ENCODE measurements at places on chromosomes 13 and 19. TPM values are rescaled to one million over a fixed set of nuclear protein-coding genes. Genes with fewer than 3 reads are reported as not detected.

Gene CDX2
- polyA plus RNA-seq, result not detected

DNA sequence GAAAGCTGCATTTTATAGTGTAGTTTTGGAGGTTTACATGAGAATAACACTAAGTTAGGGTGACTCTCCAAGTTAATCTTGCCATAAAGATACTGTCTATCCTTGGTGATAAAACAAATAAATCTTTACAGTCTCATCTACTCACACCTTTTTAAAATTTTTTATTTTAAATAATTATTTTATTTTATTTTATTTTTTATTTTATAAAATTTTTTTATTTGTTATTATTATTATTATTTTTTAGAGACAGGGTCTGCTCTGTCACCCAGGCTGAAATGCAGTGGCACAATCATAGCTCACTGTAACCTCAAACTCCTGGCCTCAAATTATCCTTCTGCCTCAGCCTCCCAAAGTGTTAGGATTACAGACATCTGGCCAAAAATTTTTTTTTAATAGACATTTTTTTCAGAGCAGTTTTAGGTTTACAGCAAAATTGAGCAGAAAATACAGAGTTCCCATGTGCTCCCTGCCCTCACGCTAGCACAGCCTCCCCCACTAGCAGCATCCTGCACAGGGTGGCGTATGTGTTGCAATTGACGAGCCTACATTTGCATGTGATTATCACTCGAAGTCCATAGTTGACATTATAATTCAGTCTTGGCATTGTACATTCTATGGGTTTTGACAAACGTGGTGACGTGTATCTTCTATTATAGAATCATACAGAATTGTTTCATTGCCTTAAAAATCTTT is 41.0 kb downstream of the RASL11A start:
- DNase-seq, result no peak

DNA sequence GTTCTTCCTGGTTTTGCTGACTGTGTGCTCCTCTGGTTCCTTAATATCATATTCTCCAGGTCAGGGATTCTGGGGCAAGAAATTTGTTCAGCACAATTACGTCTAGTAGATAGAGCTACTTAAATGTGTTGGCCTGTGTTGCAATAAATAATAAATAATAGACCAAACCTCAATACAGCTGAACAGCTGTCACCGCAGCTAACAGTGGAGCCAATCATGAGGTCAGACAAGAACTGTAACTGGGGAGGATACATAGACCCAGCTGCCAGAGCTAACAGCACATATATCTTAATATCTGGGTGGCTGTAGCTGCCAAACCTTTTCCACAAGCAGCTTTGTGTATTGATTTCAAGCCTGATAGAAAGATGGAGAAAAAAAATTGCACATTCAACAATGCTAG is 1596.3 kb upstream of the PCDH20 start:
- DNase-seq, result no peak

Gene ATP1A3
- polyA plus RNA-seq, result 38.0 TPM

Gene ZNF583
- 3.1 TPM for polyA plus RNA-seq

Gene CYSLTR2
- polyA plus RNA-seq, result 1.1 TPM

DNA sequence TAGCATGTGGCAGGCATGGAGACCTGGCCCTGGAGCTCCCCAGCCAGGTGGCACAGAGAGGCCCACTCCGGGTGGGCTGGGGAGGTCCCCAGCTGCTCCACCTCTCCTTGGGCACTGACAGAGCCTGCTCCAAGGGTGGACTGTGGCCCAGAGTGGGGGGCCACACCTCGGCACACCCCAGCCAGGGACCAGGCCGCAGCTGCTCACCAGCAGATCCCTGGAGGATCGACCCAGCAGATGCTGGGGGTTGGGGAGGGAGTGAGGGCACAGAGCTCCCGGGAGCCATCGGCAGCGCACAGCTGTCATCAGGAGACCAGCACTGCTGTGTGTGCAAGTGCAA is 72.0 kb upstream of the KCTD15 start:
- no peak for DNase-seq

DNA sequence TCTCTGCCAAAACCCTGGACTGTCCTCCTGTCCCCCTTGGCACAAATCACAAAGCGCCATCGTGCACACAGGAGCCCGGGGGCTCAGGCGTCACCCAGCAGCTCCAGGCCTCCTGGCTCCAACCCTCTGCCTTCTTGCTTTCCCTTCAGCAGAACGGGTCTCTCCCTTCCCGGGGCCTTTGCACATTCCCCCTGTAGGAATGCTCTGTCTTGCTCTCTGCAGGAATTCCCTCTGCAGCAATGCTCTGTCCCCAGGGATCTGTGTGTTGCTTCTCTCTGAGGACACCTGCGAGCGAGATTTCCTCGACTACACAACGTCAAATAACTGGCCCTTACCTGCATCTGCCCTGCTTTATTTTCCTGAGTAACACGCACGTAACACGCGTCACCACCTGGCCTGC is 13.3 kb upstream of the RASA3 start:
- no peak for DNase-seq

GRCh38 chr13:93811071-93811737 is 584.6 kb downstream of the GPC6 start:
- no peak for DNase-seq

GRCh38 chr13:112815871-112816270 is 126.0 kb downstream of the ATP11A start:
- DNase-seq, result no peak

Gene ALG11
- polyA plus RNA-seq, result 2.8 TPM

- no peak for DNase-seq
Measured at GRCh38 chr13:58579468-58579867, 947.9 kb downstream of the PCDH17 start.

DNA sequence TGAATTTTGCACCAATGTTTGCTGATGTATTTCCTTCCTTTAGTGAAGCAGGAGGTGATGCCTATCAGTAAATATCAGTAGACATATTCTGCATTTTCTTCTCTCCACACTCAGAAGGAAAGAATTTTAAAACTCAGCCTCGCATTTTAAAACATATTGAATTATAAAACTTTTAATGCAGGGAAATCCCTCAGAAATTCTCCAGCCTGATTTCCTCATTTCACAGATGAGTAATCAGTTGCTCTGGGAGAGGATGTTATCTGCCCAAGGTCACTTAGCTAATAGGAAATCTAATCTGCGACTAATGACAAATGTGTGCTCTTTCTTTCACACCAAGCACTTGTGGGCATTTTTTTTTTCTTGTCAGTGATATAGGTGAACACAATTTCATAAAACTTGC is 320.6 kb downstream of the ITGBL1 start:
- DNase-seq, result no peak

Gene TMEM91
- 11.3 TPM for polyA plus RNA-seq

DNA sequence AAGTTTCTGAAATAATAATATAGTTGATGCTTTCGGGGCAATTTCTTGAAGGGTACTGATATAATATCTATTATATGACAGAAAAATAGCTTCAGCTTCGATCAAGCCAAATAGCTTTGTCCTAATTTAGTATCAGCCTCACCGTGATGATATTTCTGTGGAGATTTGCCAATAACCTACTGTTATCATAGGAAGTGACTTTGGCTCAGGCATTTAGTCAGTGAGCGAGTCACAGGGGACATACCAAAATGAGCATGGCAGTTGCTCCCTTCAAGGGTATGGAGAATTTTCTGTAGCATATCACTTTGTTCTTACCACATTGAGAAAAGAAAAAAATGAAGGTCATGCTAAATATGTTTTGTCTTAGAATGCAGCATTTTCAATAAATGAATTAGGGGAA is 767.6 kb upstream of the SLITRK1 start:
- peak; percentile 10 for DNase-seq

Gene ZNF738
- polyA plus RNA-seq, result 4.1 TPM

Gene KBTBD6
- 1.9 TPM for polyA plus RNA-seq

DNA sequence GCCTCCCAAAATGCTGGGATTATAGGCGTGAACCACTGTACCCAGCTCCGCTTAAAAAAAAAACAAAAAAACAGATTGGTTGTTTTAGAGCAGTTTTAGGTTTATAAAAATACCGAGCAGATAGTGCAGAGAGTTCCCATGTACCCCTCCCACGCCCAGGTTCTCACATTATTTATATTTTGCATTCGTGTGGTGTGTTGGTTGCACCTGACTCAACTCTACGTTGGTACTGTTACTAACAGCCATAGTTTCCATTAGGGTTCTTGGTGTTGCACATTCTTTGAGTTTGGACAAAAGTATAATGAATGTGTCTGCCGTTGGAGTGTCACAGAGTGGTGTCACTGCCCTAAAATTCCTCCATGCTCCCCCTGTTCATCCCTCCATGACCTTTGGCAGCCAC is 29.1 kb downstream of the MYO9B start:
- DNase-seq, result no peak

DNA sequence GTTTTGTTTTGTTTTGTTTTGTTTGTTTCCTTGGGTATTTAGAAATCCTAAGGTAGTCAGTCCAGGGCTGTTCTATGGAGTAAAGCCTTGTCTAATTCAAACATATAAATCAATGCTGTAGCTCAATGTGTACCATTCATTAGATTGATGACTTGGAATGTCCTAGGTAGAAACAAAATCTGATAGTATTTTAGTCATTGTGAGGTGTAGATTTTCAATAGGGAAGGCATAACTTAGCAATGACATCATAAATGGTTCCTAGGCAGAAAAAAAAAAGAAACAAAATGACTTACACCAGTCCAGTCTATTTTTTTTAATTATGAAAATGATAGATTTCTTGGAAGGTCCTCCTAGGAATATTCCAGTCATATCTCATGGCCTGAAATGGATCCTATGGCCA is 189.9 kb downstream of the SPRY2 start:
- no peak for DNase-seq

DNA sequence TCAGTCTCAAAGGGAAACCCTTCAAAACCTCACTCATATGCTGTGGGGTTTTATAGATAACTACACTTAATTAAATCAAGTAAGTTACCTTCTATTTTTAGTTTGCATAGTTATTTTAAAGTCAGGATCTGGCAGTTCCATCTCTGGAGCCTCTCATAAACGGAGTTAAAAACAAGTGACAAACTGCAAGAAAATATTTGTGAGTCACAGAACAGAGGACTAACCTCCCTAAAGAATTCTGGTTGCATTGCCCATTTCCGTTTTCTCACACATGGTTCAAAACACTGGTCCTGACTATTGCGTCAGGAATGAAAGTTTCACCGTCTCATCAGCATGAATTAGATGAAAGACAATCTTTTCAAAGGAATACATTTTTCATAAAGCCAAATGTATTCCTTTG is 10.6 kb downstream of the RXFP2 start:
- no peak for DNase-seq

GRCh38 chr13:100323937-100324336 is 235.0 kb downstream of the PCCA start:
- no peak for DNase-seq

DNA sequence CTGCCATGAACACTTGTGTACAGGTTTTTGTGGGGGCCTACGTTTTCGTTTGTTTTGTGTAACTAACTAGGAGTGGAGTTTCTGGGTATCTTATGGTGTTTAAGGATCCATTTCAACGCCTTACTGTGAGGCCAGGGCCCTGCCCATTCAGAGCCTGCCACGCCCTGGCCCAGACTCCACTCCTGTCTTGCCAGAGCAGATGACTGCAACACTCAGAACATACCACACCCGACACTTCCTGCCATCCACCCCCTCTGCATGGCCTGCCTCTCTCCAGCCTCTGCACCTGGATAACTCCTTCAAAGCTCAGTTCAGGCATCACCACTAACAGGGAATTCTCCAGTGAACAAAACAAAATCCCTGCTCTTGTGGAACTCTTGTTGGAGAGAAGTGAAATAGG is 43.2 kb downstream of the RGCC start:
- DNase-seq, result no peak

Gene ZNF547
- 1.4 TPM for polyA plus RNA-seq

DNA sequence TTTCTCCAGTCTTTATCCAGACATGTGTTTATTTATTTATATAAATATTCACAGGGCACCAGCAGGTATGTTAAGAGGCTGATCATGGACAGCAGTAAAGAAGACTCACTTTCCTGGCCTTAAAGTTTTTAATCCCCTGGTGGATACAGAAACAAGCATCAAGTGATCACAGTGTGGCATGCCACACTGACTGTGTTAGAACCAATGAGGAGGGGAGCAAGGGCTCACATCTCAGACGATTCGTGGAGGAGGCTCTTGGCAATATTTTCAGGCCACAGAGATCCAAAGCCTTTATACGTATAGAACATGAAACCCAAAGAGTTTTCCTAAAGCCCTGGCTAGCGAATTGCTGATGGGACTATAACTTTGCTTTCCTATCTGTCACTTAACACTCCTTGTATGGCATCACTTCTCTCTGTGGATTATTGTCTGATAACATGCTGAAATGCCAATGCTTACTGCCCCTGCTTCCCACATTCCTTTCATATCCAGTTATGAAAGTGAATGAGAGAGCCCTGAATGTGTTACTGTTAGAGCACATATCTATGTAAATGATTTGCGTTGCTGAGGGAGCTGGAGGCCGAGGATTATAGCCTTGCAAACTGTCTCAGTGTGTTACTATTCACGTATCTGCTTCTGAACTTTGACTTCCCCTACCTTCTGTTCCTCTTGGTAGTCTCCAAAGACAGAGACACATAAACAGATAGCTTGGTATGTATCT is 37.6 kb downstream of the POLR1D start:
- DNase-seq, result no peak

Gene UGGT2
- 4.7 TPM for polyA plus RNA-seq

Gene ELSPBP1
- not detected for polyA plus RNA-seq

GRCh38 chr13:97627566-97627965 is 193.6 kb downstream of the RAP2A start:
- peak; percentile 25 for DNase-seq

DNA sequence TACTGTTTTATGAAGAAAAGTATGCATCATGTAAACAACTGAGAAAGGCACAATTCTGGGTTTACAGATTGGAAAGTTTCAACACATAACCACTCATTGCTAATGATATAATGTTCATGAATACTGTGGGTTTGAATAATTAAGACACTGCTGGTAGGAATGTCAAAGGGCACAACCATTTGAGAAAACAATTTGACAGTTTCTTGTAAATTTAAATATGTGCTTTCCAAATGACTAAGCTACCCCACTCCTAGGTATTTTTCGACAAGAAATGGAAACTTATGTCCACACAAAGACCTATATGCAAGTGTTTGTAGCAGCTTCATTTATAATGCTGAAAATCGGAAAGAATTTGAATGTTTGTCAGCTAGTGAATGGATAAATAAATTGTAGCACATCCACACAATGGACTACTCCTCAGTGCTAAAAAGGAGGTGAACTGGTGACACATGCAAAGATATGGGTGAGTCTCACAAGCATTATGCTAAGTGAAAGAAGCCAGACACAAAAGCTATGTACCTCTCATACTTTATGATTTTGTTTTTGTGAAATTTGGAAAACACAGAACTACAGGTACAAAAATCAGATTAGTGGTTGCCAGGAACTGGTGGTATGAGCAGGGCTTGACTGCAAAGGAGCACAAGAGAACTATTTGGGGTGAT is 44.8 kb upstream of the FLT1 start:
- no peak for DNase-seq

Gene PNMA8C
- 0.01 TPM for polyA plus RNA-seq

Gene SIGLEC11
- 0.20 TPM for polyA plus RNA-seq

Gene KIRREL2
- polyA plus RNA-seq, result not detected
